ENCODE measurements at places on chromosomes 4 and X.

DNA sequence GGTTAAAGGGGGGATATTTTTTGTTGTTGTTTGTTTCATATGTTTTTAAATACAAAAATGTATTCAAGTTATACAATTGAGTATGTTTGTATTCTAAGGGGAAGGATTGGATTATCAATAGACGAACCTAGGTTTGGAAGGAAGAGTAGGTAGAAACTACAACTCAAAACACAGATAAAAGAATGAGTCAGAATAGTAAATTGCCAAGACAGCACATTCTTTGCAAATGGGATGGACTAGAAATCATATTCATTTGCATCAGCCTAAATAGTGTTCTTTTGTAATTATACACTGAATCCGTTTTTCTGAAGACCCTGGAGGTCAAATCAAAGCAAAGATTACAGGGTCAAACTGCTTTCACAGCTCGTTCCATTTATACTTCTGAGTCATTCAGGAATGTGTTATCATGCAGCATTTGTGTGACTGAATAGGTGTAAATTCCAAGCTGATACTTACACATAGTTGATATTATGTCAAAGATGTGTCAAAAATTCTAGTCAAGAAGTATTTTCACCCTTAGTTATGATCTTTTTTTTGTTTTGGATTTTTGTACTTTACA lies 273.3 kb upstream of the FAT4 start:
- no peak for DNase-seq

DNA sequence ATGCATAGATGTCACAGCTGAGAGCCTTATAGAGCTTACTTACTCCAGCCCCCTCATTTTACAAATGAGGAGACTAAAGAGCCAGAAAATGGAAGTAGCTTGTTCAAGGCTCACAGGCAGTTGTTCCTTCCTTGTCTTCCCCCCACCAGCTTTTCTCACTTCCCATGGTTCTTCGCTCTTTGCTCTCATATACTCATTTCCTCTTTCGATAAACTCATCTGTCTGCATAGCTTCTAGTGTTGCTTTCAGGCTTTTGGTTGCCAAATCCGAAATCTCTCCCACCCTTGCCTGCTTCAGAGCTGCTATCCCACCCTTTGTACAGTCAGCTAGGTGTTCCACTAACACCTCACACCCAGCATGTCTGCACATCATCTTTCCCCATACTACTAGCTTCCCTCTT lies 25.0 kb upstream of the GJB1 start:
- no peak for DNase-seq

DNA sequence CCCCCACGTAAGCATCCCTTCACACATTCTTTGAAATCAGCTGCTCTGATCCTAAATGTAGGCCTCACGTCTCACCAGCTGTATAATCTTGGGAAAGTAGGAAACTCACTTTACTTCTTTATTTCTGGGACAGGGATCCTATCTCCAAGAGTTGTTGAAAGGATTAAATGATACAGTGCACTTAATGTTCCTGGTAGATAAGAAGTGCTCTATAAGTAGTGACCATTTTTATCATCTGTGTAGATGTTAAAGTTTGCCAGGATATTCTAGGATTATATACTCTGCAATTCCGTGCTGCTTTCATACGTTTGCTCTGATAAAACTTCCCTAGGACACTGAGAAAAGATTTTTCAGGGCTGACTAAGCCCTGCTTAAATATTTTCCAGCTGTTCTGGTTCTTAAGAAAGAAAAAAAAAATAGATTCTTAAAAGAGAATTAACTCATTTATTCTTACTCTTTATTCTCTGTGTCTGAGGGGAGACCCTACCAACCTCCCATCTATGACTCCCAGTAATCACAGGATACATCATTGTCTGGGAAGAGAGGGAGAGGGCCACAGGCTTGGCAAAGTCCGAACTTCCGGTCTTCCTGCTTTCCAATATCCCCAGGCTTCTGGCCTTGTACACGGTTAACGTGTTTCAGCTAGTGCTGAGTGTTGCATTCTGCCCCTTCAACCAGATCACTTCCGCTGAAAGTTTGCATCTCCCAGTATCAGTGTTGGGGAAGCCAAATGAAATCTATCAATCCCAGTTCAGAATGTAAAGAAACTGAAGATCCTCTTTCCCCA lies 269.2 kb downstream of the TRIML1 start:
- no peak for DNase-seq

DNA sequence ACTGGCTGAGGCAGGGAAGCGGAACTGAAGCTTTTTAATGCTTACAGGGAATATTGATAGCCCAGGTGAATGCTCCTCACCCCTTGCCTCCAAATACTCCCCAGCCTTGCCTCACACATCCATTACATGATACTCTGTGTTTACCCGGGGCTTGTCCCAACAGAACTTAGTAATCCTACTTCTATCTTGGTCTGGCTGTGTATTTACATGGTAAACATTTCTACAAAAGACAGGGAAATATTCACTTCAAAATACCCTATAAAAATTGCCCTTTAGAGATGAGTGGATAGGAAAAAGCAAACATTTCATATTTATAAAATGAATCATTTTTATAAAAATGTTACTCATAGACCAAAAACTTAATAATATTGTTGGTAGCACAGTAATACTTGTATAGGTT lies 120.1 kb downstream of the NHS start:
- no peak for DNase-seq

DNA sequence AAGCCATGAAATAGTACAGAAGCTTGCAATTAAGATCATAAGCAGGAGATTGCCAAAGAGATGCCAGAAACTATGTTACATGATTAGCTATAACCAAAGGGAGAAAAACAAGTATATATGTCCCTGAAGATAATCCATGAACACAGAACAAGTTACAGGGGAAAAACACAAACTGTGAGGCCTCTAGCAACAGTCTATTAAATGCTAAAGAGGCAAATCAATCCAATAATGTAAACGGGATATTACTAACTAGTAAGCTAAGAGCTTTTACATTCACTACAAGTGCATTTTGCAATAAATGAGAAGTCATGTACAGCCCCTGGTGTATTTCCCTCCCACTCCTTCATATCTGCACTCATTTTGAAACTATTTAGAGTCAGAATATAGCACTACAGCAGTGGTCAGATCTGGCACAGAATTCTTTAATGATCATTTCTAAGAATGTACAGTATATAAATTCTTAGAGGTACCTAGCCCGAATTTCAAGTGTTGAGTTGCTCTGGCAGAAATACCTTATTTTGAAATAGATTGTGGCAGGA lies 449.8 kb upstream of the SMIM31 start:
- DNase-seq: no peak

DNA sequence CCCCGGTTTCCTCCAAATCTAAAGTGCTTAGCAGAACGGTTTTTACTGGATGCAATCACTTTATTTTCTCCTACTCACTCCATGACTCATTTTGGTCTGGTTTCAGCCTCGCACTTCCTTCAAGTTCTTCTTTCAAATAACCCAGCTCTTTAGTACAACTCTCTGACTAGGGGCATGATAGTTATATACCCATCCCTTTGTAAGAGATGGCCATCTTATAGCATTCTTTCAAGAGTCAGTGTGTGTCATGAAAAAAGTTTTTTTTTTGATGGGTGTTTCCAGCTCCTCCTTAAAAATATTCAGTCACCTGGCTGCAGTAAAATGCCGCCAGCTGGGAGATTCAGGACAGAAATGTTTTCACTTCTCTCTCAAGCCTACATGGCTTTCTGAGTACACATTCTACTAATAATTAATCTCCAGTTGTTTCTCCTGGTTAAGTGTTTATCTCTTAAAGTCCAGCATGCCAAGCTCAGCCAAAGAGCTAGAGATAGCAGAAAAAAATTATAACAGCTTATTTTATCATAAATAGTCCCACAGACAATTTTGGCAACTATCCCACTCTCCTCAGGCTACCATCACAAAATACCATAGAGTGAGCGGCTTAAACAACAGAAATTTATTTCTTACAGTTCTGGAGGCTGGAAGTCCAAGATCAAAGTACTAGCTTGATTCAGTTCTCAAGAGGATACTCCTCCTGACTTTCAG lies 139.3 kb downstream of the GASK1B start:
- DNase-seq: no peak

DNA sequence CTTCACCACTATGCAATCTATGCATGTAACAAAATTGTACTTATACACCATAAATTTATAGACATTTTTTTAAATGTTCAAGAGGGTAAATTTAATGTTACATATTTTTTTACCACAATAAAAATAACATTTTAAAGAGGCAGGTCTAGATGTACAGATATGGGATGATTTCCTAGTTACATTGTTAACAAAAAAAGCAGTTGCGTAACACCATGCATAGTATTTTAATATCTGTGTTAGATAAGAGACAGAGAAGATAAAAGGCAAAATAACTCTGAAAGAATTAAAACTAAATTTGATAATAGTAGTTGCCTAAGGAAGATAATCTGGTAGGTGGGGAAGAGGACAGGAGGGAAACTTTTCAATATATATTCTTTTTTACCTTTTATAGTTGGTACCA lies 9.1 kb upstream of the ATRX start:
- DNase-seq: no peak

DNA sequence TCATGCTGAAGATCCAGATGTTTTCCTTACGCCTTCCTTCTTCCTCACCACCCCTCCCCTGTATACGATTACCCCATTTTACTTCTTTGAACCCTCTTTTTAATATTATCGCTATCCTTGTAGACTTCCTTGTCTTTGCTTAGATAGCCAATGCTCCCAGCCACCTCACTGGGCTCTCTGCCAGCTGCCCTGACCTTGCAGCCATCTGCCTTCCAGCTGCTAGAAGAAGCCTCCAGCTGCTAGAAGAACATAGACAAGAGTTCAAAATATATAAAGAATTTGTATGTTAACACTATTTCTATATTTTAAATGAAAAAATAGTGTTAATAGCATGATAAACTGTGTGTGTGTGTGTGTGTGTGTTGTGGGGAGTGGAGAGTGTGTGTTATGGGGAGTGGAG lies 374.7 kb downstream of the ANKRD50 start:
- no peak for DNase-seq

DNA sequence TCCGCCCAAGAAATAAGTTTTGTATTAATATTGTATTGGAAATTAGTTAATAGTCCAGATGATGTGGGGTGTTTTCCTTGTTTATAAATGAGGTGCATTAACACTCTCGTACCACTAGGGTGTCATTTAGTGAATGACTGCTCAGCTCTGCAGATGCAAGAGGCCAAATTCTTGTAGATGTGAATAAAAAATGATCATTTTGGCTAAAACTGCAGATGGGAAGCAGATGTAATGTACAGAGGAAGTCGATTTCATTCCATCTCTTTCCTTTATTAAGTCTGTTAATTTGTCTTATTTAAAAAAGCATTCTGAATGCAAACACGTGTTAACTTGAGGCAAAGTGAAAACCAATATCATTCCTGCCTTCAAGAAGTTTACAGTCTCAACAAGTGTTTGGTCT lies 108.1 kb downstream of the DHX15 start:
- peak; percentile 35 for DNase-seq

DNA sequence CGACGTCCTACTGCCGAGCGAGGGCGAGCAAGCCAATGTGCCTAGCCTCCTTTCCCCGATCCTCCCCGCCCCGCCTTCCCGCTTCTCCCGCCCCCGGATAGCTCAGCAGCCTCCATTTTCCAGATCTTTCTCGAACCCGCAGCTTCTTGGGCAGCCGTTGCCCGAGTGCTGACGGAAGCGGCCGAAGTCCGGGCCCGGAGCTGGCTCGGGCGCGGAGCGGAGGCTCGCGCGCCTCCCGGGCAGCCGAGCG lies 172 bp upstream of the HSPA4L start:
- peak; percentile 70 for DNase-seq

- no peak for DNase-seq
Measured at GRCh38 chr4:67996127-67996526, 32.8 kb upstream of the TMPRSS11A start.

GRCh38 chrX:129609395-129609794 lies 45.4 kb downstream of the APLN start:
- DNase-seq: no peak

GRCh38 chrX:110201799-110202198 lies 116.1 kb downstream of the AMMECR1 start:
- no peak for DNase-seq

GRCh38 chr4:104365618-104366017 lies 129.1 kb downstream of the CXXC4 start:
- no peak for DNase-seq

GRCh38 chr4:126647756-126648397 lies 984.9 kb upstream of the INTU start:
- DNase-seq: no peak

- no peak for DNase-seq
Measured at GRCh38 chr4:150289198-150289597, 211.0 kb downstream of the DCLK2 start.

GRCh38 chr4:78665216-78665770 lies 110.9 kb upstream of the BMP2K start:
- DNase-seq: no peak

- no peak for DNase-seq
Measured at GRCh38 chrX:270848-271367, 10.3 kb upstream of the PLCXD1 start.

GRCh38 chrX:40314070-40314469 lies 216.3 kb upstream of the BCOR start:
- no peak for DNase-seq

DNA sequence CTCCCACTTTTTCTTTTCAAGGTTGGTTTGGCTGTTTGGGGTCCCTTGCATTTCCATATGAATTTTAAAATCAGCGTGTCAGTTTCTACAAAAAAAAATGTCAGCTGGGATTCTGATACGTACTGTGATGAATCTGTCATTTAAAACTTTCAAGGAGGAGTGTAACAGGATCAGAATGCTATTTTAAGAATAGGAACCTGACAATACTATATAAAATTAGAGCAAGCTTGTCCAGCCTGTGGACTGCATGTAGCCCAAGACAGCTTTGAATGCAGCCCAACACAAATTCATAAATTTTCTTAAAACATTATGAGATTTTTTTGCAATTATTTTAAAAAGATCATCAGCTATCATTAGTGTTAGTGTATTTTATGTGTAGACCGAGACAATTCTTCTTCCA lies 56.5 kb downstream of the TMEM164 start:
- DNase-seq: no peak

GRCh38 chr4:159047478-159048165 lies 55.3 kb upstream of the RAPGEF2 start:
- no peak for DNase-seq

DNA sequence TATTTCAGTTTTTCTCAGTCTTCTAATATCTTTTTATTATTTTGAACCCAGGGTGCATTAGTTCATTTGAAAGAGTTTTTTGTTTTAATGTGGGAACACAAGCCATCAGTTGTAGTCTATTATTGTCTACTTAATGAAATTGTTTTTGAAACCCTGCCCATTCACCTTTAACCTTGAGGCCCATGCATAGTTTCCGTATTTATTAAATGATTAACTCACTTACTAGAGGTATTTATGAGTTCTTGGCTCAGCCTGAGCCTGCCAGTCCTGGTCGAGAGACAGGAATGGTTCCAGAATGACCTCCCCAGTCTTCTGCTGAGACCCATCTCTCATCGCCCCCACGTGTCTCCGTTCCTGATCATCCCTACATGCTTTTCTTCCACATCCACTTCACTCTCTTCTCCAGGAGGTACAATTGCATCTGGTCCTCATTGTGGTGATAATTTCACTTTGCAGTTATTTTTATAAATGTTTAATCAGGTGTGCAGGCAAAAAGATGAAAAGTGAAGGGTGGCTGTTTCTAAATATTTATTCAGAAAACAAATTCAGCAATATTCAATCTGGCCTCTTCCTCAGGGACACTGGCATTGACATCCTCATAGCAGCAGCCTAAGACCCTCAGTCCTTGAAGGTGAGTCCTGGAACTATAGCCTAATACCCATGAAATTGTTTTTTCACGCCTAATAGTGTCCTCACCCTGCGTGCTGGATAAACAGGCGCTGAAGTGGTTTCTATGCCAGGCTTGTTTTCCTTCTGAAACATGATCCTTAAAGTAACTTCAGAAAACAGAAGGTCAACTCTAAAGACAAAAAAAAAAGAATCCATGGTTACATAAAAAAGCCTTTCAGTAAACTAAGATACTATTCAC lies 112.8 kb downstream of the KDR start:
- no peak for DNase-seq

- no peak for DNase-seq
Measured at GRCh38 chr4:95272797-95273196, 276.0 kb downstream of the UNC5C start.
